ENCODE measurements at places on chromosomes 5 and 9. TPM values are rescaled to one million over a fixed set of nuclear protein-coding genes. Genes with fewer than 3 reads are reported as not detected.

CCIN gene
- total RNA-seq, result not detected

MLLT3 gene
- total RNA-seq, result 24.9 TPM

RMRP gene
- total RNA-seq, result 6,583 TPM

NUTM2F gene
- not detected for total RNA-seq

TMEM252 gene
- total RNA-seq, result not detected

GAPVD1 gene
- total RNA-seq, result 50.8 TPM

FRMD3 gene
- 0.34 TPM for total RNA-seq

TRPM3 gene
- not detected for total RNA-seq

ANKRD18A gene
- 3.9 TPM for total RNA-seq

FAM163B gene
- not detected for total RNA-seq

BAG1 gene
- total RNA-seq, result 62.0 TPM

LMBRD2 gene
- total RNA-seq, result 11.6 TPM

ATP10B gene
- total RNA-seq, result not detected

PCDHA4 gene
- not detected for total RNA-seq

SPINK5 gene
- not detected for total RNA-seq

PCDHGA1 gene
- total RNA-seq, result 0.09 TPM

RLN2 gene
- 1.4 TPM for total RNA-seq

TRPM6 gene
- total RNA-seq, result 0.05 TPM

BHMT gene
- not detected for total RNA-seq

C5orf58 gene
- not detected for total RNA-seq

TRIM36 gene
- not detected for total RNA-seq

ANKRD31 gene
- 0.28 TPM for total RNA-seq

SLC36A1 gene
- total RNA-seq, result 6.2 TPM

ADAMTS2 gene
- not detected for total RNA-seq

CRHBP gene
- not detected for total RNA-seq

ZBTB43 gene
- 16.4 TPM for total RNA-seq

CDX1 gene
- total RNA-seq, result not detected

MAST4 gene
- 5.4 TPM for total RNA-seq

CBY3 gene
- 0.51 TPM for total RNA-seq
